NCI-H524 (cell line): ENCODE measurements at places on chromosomes 6 and 20.

DNA sequence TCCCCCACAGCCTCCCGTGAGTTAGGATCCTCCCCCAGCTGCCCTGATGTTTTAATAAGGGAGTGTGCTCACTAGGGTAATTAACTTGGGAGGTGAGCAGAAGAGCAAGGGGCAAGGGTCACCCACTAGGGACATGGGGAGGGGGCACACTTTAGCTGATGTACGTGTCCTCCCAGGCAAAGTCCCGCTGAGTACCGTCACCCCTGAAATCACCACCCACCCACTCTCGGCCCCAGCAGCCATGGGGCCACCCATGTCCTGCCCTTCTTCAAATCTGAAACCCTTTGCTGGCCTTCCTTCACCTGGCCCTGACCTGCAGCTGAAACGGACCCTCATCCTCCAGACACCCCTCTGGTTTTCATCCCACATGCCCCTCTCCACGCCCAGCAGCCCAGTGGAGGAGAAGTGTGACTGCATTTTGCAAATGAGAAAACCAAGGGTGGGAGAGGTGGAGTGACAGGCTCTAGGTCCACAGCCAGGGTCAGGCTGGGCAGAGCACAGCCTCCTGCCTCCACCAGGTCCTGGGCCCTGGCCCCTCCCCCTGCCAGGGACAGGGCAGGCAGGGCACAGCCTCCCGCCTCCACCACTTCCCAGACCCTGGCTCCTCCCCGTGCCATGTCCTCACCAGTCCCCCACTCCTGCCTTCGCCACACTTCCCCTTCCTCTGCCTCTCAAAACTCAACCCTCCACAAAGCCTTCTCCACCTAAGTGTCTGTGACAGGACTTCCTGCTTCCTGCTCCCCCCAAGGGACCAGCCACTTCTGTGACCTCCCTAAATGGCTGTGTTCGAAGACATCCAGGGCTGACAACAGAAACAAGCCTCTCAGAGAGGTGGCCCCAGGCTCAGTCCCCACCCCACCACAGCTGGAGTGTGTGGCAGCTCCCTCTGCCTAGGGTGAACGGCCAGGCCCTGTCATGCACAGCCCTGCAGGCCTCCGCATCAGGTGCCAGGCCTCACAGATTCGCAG lies 15.1 kb downstream of the ACSS1 start:
- DNase-seq: no peak

DNA sequence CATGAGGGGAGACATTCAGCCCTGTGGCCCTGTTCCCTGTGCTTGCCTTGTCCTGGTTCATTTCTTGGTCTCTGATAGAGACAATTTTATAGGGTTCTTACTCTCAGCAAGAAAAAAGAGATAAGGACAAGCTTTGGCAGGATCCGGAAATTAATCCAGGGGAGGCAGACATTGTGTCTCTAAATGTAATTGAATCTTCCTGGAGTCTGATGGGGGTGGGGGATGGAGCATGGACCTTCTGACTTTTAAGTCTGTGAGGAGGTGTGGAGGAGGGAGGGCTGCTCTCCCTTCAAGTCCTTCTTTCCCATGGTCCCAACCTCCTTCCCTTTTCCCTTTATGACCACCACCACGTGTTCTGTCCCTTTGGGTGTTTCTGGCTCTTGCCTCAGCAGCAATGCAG lies 512.7 kb downstream of the DHX35 start:
- no peak for DNase-seq

DNA sequence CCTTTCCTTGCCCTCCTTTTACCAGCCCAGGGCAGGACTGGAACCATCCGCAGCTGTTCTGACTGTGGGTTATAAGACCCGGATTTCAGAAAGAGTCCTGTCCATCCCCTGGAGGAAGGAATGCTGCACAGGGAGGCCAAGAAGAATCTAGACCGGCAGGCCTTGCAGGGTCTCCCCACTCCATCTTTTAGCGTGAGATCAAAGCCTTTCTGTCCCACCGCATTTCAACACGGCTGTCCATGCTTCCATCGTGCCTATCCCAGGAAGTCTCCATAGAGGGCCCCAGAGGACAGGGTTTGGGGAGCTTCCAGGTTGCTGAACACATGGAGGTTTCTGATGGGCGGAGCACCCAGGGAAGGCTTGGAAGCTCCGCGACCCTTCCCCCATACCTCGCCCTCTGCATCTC lies 79.3 kb upstream of the AGPAT4 start:
- DNase-seq: peak; percentile 25

GRCh38 chr6:47106721-47107197 lies 64.6 kb upstream of the ADGRF1 start:
- DNase-seq: no peak

DNA sequence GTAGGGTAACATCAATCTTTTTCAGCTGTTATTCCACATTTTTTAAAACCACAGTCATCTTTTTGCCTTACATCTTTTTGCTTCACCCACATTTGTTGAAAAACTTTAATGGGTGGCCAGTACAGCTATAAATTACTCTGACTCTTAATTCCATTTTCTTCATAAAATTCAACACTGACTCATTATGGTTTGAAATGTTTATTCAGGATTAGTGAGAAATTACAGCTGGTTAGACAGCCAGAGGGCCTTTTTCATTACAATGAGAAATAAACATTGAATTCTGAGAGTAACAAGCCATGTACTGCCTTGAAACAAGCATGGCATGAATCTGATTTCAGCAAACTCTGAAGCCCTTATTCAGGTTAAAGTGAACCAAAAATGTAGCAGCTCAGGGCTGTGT lies 19.5 kb downstream of the NDUFAF4 start:
- no peak for DNase-seq

DNA sequence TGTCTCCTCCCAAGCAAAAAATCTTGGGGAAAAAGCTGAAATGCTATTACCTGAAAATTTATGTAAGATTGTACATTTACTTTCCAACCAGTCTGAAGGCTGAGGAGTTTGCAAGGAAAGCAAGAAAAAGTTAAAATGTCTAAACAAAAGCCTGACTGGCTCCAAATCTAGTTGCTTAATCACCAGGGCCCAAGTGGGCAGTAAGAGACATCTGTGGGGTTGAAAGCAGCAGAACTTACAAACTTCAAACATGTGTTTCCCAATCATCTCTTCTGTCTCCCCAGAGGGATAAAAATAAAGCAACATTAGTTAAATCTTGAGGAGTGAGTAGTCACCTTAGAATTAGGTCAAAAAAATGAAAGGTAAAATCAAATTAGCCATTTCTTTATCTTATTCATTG lies 98.6 kb downstream of the OGFRL1 start:
- DNase-seq: peak; percentile 4

DNA sequence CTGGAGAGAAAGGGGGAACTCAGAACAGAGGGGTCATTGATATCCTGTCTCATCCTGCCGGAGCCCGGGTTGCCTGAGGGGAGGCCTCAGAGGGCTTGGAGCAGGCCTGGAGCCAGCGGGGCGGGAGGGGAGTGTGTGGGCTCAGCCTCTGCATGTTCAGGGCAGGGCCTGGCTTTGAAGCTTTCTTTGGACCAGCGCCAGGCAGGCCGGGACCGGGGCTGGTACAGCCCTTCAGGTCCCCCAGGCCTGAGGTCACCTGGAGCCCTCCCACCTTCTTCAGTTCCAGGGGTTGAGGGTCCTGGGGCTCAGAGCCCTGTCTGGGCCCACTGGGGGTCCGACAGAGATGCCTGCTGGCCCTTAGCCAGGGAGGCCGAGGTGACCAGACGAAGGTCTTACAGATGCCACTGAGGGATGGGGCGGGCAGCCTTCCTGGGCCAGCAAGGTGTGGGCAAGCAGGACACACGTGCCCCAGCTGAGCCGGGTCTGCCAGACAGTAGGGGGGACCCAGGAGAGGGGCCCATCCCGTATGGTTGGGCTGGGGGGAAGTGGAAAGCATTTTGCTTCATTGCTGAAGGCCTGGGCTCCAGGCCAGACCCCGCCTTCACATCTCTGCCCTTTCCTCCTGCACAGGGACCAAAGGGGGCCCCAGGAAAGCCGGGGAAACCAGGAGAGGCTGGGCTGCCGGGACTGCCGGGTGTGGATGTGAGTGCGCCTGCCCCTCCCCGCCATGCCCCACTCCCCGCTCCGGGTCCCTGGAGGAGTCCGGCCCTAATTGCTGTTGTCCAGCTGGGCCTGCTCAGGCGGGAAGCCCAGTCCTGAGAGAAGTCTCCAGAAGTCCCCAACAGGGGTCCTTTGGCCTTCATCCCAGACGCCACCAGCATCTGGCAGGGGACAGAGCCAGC lies 2.0 kb downstream of the COL9A3 start:
- DNase-seq: no peak

DNA sequence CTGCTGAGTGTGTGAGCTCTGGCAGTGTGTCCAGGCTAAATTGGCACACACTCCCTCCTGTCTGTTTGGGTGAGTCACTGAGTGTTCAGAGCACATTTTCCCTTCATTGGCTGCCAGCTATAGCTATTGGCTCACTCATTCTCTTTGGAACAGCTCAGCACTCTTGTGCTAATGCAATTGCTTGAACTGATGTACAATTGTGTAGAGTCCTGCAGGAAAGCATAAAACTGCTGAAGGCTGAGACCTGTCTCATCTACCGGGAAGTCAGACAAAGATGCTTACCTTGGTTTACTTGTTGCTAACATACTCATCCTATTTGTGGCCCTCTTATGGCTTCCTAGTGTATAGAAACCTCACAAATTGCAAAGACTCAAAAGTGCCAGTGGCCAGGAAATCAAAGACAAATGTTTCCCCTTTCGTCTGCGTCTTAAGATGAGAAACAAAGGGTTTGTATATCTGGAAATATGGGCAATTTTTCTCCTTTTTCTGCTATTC lies 351.0 kb downstream of the BCKDHB start:
- DNase-seq: no peak

DNA sequence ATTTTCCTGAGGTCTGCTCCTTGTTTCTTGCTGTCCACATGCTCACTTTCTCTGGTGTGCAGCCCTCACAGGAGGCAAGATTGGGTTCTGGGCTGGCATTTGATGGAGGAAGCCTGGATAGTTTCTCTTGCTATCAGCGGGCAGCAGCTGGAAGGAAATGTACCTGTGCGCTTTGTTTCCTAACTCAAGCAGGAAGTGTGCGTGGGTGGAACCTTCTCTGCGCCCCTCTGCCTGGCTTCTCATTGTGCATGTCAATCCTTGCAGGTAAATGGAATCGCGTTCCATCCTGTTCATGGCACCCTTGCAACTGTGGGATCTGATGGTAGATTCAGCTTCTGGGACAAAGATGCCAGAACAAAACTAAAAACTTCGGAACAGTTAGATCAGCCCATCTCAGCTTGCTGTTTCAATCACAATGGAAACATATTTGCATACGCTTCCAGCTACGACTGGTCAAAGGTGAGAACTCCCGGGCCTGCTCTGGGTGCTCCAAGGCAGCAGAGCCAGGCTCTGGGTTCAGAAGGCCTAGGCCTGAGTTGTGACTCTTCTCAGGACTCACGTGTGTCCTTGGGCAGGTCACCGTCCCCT lies 16.8 kb upstream of the RBM38 start:
- no peak for DNase-seq

DNA sequence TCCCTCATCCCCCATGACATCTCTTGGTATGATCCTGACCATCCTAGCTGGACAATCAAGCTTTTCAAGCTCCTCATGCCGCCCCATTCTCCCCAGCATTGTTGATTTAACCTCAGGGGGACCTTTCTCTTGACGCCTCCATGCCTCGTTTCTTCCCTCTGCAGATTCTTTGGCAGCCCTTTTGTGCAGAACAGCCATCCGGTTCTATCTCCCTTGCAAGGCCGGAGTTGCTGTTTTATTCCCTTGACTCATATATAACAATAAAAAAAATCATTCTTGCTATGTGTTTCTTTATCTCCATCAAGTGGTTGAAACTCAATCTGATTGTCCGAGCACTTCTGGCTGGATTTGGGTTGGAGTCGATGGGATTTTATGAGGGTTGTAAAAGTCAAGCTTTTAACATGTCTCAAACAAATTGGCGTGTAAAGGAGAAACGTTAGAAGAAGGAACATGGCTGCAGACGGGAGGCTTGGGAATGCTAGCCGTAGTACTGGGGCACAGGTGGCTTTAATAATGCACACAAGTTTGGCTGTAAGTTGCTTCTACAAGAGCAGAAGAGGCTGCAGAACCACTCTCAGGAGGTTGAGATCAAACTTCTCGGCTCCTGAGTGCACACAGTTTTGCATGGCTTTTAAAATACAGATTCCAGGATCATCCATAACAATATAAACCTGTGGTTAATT lies 3.9 kb upstream of the SULF2 start:
- DNase-seq: no peak

- no peak for DNase-seq
These were observed 30.3 kb upstream of the VEGFA start for GRCh38 chr6:43739642-43740091.

GRCh38 chr6:89970609-89971337 lies 76.5 kb downstream of the GJA10 start:
- DNase-seq: peak; percentile 84

GRCh38 chr6:69337311-69337710 lies 459.5 kb downstream of the LMBRD1 start:
- DNase-seq: peak; percentile 80

DNA sequence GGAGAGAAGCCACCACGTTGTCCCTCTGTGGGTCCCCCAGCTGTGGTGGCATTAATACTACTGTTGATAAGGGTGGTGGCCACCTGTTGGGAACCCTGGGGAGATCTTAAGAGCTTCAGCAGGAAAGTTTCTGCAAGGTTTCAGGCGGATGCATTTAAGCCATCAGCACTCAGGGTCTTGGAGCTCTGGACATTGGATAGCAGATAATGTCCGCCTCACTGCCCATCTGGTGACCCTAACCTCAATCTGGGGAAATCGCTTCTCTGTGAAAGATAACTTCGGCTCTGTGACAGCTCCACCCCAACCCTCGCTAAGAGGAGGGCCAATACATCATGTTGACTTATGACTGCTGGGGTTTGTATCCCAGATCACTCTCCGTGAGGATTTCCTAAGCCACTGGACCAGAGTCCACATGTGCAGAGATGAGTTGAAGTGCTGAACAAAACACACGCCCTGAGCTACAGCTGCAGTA lies 92.9 kb downstream of the FOXC1 start:
- DNase-seq: no peak

- no peak for DNase-seq
These were observed 467.5 kb downstream of the CDKAL1 start for GRCh38 chr6:21001736-21002135.

GRCh38 chr6:69775941-69776340 lies 20.9 kb downstream of the LMBRD1 start:
- no peak for DNase-seq
